ENCODE measurements at places on chromosomes 11 and 22. TPM values are rescaled to one million over a fixed set of nuclear protein-coding genes. Genes with fewer than 3 reads are reported as not detected.

CENATAC gene
- 20.6 TPM for total RNA-seq

CBLIF gene
- not detected for total RNA-seq

CTTN gene
- total RNA-seq = 410 TPM

VSTM5 gene
- total RNA-seq = 0.18 TPM

FOSL1 gene
- total RNA-seq = 4.4 TPM

ASRGL1 gene
- 0.28 TPM for total RNA-seq

CREB3L1 gene
- 30.7 TPM for total RNA-seq

TRIM51 gene
- total RNA-seq = not detected

OR10S1 gene
- total RNA-seq = not detected

KLHL35 gene
- 3.0 TPM for total RNA-seq

All from smooth muscle cell of bladder (primary cell).